ENCODE measurements at places on chromosomes 4 and X.

DNA sequence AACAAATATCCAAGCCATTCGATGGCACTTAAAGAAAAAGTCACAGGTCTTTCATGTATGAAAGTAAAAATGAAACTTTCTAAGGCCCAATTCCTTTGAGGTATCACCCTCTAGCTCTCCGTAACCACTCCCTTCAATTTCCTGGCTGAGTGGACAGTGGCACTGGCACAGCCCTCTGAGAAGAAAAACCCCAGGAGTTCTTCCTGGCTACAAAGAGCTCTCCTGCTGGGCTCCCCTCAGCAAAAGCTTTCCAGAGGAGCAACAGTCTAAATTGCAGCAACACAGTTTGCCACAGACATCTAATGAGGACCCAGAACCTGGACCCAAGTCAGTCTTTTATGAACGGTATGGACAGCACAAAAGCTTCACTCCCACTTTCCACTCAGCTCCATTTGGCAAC lies 71.8 kb downstream of the FUNDC1 start:
- no peak for DNase-seq

DNA sequence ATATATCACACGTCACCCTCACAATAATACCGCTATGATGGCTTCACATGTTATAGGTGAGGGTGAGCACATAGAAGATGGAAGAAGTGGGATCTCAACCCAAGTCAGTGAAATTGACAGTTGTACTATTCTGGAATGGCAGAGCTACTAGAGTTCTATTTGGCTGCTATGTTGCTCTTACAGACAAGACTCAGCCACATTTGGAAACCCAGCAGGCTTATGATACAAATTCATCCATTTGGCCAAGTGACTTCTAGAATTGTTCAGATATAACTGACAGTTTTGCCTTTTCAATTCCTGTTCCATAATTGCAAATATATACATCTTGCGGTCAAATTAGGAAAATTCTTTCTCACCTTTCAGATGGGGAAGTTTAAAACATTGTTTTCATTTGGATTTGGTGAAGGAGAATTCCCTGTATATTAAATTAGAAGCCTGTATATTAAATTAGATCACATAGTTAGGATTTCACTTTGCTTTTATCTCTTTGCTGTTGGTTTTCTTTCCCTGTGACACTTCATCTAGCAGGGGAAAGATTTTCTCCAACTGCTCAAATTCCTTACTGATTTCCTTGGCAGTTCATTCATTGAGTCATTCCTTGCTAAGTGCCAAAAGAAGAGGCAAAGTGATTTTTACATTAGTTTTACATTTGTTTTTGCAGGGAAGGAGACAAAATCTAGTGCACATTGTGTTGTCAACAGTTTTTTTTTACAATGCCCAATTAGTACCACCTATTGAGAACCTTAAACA lies 120.6 kb upstream of the TBC1D9 start:
- DNase-seq = no peak

DNA sequence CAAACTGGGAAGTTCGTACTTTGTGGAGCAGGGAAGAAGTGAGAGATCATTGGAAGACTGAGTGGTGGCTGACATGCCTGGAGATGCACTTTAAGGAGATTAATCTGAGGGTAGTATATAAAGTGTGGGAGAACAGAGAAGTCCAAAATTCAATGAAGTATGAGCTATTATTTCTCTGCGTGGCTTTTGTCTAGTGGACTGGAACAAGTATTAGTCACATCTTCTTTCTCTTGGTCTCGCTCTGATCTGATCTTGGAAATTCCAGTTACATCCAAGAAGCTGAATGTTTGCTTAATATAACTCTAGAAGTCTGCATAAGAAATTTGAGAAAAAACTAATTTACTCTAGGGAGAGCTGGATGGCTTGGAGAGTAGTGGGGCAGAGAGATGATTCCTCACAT lies 64.8 kb upstream of the NR0B1 start:
- DNase-seq = no peak

GRCh38 chr4:106546370-106546769 lies 177.8 kb upstream of the GIMD1 start:
- DNase-seq = no peak

GRCh38 chr4:41505161-41505661 lies 32.7 kb upstream of the LIMCH1 start:
- DNase-seq = peak; percentile 33

GRCh38 chr4:41433361-41433760 lies 104.6 kb upstream of the LIMCH1 start:
- DNase-seq = no peak

DNA sequence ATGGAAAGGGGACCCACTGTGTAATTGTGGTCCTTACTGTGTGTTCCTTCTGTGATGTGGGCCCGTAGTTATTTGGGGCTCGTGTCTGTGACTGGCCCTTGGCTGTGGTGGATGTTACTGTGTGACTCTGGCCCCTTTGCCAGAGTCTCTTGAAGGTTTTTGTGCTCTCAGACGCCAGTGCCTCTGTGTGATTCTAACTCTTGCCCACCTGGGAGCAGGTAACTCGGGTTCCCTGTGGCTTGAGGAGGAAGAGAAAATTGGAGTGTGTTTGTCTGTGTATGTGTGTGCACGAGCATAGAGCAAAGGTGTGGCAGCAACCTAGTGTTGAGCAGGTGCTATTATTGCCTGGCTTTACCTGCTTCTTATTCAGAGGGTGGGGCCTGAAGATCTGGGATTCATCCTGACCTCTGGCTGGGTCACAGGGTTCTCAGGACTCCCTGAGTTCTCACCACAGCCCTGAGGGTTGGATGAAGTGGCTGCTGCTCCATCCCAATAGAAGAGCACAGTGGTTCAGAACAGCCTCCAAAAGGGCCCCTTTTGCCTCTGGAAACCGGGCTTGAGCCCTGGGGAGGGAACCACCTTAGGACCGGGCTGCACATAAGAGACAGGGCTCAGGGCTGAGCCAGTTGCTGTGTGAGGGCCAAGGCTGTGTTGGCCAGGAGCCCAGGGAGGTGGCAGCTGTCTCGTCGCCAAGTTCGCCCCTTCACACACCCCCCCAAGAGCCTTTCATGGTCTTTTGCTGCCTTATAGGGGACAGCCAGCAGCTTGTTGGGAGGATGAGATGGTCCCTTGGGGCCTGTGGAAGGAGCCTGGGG lies 1.3 kb downstream of the RBM10 start:
- DNase-seq = peak; percentile 15

GRCh38 chr4:182103614-182104319 lies 139.4 kb upstream of the TENM3 start:
- DNase-seq = no peak

GRCh38 chr4:144894573-144894972 lies 203.4 kb downstream of the ANAPC10 start:
- no peak for DNase-seq

DNA sequence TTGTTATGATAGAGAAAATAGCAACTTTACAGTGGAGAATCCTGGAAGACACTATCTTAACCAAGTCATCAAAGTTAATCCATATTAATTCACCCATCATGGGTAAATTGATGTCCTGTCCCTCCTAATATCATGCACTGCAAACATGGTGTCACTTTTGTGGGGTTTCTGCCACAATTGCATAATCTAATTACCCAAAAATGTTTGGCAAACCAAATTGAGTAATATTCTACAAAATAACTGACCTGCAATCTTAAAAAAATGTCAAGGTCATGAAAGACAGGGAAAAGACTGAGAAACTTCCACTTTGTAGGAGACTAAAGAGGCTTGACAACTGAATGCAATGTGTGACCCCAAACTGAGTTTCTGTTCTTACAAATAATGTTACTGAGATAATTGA lies 37.1 kb upstream of the PLAC8 start:
- DNase-seq = no peak

DNA sequence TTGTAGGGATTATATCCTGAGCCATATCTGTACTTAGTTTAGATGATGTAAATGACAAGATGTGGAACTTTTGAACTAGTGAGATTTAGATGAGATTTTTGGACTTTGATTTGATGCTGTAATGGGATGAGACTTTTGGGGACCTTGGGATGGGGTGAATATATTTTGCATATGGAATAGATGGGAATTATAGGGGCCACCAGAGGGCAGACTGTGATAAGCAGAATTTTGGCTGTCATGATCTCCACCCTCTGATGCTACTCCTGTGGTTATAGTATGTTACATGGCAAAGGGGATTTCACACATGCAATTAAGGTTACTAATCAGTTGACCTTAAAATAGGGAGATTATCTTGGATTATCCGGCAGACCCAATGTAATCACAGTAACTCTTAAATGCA lies 214.0 kb upstream of the NHS start:
- no peak for DNase-seq

- no peak for DNase-seq
Observed at GRCh38 chrX:96861218-96861617, 22.5 kb upstream of the RPA4 start.

DNA sequence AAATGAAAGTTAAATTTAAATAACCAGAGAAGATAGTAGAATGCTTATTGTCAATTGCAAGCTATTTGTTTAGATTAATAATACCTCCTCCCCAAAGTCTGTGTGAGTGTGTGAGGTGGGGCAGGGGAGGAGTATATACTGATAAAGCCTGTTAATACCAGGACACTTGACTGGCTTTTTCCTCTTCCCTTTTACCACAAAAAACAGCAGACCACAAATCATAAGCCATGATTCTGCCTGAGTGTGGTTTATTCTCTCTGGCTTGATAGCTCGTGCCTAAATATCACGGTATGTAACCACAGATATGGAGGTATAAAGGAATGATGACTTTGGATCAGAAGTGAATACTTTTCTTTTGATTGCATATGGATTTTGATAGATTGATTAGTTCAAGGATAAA lies 21.9 kb upstream of the SCRG1 start:
- DNase-seq = no peak

DNA sequence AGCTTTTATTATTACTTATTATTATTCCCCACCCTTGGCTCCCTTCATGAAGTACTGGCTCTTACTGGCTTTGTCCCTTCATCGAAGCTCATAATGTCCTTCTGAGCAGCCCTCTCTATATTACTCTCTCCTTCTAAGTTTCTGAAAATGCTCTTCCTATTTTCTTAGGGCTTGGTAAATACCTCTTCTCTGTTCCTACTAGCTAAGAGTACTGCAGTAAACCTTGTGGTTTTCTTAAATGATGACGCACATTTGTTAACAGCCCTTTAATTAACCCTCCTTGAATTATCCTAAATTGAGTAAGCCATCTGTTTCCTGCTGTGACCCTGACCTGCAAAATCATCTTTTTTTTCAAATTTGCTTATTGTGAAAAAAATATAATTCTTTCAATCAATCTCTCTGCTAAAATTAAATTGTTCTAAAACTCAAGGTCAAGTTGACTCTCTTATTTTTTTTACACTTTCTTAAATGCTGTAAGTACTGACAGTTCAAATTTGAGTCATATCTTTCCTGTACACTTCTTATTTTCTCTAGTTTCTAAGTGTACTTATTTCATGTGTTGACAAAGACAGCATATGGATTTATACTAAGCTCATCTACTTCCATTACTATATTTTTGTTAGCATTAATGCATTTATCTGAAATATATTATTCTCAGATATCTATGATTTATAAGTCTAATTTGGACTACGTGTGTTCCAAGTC lies 148.9 kb downstream of the ADAM29 start:
- DNase-seq = no peak

DNA sequence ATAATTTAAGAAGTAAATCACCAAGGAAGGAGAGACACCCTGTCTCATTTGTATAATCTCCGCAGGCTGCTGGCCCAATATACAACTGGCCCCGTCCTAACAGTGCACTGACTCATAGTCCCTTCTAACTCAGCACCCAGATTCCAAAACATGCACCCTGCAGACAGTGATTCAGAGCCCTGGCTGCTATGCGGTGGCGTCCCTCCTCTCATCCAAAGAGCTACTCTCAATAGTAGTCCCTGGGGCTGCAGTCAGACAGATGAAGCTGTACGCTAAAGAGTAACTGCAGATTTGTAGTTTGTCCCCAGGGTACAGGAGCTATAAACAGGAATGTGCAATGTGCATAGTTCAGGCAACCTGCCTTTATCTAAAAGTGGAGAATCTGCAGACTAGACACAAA lies 23.0 kb downstream of the GABRA3 start:
- no peak for DNase-seq

DNA sequence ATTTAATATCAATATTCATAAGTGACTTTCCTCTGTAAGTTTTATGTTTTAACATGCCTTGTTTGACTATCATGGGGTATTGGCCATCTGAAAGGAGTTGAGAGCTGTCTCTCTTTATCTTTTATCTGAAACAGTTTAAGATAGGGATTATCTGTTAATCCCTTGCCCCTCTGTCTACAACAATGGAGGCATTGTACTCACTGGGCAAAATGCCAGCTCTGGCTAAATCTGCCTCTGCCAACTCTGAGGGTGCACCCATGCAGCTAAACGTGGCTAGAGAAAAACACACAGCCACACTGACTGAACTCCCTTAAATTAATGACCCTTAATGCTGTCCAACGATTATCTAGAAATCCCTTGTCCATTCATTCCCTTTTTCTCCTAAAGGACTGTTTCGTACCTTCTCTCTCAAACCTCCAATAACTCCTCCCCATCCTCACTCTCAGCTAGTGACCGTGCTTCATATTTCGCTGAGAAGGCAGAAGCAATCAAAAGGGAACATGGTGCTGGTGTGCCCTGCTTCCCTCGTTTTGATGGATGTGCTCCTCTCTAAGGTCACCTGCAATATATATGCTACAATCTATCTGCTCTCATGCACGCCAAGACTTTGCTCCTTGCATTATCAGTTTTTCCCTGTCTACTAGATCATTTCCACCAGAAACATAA lies 10.3 kb downstream of the PHKA2 start:
- peak; percentile 12 for DNase-seq

DNA sequence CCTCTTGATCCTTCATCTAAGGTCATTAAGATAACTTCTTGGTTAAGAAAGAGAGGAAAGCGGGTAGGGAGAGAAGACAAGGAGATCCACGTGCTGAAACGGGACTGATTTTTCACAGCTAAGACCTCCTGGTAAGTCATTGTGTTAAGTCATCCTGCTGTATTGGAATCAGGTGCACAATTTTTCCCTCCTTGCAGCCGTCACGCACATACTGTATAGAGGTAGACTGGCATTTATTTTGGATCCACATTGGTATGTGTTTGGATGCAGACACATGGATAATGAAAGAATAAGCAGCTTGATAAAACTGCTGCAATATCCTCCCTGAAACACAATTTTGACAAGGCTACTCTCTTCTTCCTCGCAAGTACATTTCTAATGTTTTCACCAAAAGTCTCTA lies 60.1 kb upstream of the NAP1L5 start:
- DNase-seq = no peak

DNA sequence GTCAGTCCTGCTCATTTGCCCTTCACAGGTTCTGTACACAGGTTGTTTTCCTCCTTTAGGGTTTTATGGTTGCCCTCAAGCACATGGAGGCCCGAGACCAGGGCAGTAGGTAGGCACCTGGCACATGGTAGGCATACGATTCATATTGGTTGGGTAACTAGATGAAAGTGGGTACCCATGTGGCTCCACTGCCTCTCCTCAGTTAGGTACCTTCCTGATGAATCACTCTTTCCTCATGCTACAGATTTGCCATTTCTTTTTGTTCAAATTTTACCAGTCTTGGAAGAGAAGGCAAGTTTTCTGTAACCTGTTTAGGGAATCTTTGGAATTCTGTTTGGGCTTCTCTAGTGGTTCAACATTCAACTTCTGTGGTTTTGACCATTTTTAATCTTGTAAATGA lies 121.3 kb downstream of the FHIP1A start:
- DNase-seq = no peak

- DNase-seq = no peak
Observed at GRCh38 chr4:76755756-76756155, 142.2 kb downstream of the SOWAHB start.
